ENCODE measurements at places on chromosomes 4 and X.

GRCh38 chr4:156766846-156767245, 204.8 kb downstream of the PDGFC start:
- DNase-seq = no peak

DNA sequence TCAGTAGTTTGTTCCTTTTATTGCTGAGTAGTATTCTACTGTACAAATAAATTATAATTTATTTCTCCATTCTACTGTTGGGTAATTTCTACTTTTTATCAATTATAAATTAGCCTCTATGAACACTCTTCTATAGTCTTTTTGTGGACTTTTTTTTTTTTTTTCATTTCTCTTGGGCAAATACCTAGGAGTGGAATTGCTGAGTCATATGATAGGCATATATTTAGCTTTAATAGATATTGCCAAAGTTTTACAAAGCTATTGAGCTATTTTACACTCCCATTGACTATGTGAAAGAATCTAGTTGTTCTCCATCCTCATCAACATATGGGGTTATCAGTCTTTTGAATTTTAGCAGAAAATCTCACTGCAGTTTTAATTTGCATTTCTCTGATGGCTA, 12.6 kb downstream of the NYX start:
- no peak for DNase-seq

- DNase-seq = no peak
These were observed 48.3 kb downstream of the MED28 start for GRCh38 chr4:17662694-17663093.

GRCh38 chr4:89111833-89112563, 665 bp downstream of the TIGD2 start:
- DNase-seq = peak; percentile 75

GRCh38 chrX:10833299-10834169, 213.1 kb upstream of the MID1 start:
- DNase-seq = peak; percentile 36

- no peak for DNase-seq
These were observed 186.2 kb upstream of the TBL1X start for GRCh38 chrX:9278475-9279233.

- no peak for DNase-seq
These were observed 177.8 kb upstream of the ATP6AP2 start for GRCh38 chrX:40402831-40403533.

- DNase-seq = peak; percentile 55
These were observed 111.1 kb upstream of the ACSL4 start for GRCh38 chrX:109843963-109844751.

DNA sequence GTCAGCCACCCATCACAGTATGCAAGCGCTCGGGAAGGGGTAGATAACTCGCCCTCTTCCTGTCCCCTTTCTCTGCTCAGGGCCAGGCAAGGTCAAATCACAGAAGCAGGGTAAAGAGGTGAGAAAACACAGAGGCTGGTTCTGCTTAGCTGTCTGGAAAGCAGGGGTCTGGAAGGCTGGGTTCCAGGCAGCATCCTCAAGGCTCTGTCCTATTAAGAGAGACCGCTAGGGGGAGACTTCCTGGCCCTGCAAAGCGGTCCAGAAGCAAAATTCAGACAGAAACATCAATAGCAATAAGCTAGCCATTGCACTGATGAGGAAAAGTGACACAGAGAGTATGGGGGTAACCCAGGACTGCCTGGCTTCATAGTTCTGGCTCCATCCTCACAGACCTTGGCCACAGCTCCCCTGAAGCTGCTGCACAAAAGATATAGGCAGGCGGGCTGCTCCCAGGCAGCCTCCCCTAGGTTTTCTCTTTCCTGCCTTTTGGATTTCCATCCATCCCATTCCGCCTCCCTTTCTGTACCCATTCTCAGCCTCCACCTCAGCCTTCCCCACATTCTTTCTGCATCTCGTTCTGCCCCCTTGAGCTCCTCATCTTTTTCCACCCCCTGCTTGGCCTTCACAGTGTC, 308.5 kb downstream of the EVC2 start:
- DNase-seq = no peak

DNA sequence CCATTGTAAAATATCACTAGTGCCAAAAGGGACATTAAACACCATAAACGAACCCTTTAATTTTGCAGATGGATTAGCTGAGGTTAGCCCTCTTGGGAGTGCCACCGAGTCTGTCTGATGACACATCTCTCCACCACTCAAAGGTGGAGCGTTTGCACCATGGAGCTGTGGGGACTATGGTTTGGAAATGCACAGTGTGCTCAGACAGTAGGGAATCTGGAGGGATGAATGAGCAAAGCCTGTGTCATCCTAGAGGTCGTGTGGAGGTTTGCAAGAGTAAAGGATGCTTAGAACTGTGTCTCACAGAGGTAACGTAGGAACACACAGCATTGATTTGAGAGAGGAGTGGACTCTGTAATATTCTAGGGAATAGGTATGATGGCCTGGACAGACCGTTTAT, 93.7 kb downstream of the CLNK start:
- no peak for DNase-seq
